ENCODE measurements at places on chromosomes 2 and 18.

DNA sequence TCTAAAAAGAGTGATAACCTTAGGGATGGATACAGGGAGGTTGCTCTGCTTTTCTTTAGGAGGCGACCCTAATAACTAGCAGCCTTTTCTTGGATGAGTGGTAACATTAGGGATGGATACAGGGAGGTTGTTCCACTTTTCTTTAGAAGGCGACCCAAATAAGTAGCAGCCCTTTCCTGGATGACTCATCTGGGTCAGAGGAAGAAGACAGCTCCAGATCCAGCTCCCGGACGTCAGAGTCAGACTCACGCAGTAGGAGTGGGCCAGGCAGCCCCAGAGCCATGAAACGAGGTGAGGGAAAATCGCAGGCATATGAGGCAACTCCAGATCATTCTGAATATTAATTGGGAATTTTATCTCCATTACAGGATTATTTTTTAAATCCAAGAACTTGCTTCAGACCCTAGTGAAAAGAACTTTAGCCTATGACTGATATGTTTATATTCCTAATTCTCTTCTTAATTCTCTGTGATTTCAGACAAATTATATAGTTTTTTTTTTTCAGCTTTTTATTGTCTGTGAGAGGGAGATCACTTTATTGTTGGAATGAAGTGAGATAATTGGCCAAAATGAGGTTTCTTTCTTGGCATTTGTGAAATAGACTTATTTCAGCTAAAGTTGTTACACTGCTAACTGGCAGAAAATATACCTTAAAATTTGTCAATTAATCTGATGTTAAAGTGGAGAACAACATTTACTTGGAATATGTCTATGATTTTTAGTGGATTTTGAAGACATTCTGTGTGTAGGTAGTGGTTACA, 31.2 kb upstream of the C1GALT1C1L start:
- DNase-seq: no peak

DNA sequence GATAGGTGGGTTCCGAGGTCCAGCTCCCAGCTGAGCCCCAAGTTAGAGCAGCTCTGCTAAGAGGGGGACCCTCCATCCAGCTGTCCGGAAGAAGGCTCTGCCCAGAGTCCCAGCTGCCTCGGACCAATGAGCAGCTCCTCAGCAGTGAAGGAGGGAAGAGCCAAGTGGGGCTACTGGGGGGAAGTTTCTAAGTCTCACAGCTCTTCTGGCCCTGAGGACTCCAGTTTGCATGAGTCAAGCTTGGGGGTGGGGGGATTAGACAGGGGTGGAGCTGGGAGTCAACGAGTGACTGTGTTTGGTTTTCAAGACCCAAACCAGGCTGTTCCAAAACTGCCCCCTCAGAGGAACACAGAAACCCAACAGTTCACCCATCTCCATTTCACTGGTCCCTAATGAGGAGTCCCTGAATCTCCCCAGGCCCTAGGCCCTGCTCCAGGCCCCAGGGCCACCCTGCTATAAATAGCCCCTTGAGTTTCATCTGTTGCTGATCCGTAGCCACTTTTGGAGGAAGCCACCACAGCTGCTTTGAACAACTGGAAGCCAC, 100.9 kb downstream of the TNS1 start:
- no peak for DNase-seq

GRCh38 chr2:213166109-213166508, 14.7 kb upstream of the IKZF2 start:
- no peak for DNase-seq

DNA sequence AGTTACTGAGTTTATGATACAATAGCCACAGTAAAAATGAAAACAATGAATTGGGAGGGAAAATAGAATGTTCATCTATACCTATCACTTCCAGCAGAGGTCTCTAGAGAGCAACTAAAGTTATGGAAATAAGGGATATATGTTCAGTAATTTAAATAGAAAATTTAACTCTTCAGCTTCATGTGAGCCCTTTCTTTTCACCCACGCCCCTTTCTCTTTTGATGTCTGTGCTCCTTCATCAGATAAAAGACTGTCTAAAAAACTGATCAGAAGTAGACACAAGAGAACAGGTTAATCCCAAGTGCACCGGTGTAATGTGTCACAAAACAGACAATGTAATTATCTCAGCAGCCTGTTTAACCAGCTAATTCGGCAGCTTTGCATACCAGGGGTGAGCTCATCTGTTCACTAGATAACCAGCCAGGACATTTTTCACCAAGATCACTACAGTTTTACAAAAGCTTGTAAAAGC, 238.5 kb upstream of the ERBB4 start:
- no peak for DNase-seq

DNA sequence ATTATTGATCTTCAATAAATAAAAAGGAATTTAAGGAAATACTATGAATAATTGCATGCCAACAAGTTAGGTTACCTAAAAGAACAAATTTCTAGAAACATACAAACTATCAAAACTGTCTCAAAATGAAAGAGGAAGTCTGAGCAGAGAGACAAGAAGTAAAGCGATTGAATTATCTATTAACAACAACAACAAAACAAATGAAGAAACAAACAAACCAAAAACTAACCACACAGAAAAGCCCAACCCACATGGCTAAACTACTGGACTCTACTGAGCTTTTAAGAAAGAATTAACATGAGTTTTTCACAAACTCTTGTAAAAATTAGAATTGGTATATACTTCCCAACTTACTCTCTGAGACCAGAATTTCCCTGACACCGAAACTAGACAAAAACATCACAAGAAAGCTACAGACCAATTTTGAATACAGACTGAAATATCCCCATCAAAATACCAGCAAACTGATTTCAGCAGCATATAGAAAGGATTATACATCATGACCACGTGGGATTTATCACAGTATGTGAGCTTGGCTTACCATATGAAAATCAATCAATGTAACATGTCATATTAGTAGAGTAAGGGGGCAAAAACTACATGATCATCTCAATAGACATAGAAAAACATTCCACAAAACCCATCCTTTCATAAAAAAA, 16.6 kb upstream of the GALNT1 start:
- no peak for DNase-seq

GRCh38 chr2:200698217-200698616, 112.4 kb downstream of the AOX1 start:
- DNase-seq: no peak

DNA sequence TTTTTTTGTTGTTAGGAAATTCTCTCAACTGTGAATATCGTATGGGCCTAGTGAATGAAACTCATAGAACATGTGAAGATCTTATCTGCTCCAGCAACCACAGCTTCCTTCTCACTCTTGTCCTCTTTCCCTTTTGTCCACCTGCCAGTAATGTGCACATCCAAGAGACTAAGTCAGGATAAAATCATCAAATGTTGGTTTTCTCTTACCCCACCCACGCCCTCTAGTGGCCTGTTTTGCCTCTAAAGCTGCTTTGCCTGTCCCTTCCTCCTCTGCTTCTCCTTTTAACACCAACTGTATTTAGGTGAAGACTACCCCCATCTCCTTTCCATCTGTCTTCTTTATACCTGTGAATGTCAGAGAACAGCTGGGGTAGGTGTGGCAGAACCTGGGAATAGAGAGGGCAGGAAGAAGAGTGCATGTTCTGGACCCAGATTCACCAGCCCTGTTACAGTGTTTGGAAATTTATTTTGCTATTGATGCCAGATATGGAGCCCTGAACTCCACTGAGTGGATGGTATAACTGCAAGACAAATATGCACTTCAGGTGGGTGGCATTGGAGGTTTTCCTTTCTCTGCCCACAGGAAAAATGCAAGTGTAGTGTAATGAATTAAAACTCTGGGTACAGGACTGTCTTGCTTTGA, 8.4 kb upstream of the MGAT5 start:
- peak; percentile 38 for DNase-seq

DNA sequence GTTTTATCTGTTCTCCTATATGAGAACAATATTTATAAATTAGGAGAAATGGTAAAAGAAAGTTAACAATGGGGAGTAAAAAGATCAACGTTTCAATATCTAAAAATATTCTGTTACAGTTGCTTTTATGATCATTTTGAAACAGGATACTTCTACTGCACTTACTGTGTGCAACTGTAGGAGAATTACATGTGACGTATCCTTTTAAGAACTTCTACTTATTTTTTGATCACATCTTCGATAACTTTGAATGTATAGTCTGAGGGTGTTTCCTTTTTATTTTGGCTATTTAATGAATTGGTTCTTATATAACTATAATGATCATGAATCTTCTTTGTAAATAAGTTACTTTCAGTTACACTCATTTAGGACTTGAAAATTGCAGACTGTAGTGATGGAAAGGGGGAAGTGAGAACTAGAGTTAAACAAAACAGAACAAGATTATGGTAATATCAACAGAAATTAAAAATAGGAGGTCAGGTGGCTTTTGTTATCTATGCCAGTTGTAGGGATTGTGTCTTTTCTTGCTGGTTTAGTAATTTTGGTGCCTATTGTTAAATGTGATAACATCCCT, 109.9 kb downstream of the MSTN start:
- DNase-seq: no peak

DNA sequence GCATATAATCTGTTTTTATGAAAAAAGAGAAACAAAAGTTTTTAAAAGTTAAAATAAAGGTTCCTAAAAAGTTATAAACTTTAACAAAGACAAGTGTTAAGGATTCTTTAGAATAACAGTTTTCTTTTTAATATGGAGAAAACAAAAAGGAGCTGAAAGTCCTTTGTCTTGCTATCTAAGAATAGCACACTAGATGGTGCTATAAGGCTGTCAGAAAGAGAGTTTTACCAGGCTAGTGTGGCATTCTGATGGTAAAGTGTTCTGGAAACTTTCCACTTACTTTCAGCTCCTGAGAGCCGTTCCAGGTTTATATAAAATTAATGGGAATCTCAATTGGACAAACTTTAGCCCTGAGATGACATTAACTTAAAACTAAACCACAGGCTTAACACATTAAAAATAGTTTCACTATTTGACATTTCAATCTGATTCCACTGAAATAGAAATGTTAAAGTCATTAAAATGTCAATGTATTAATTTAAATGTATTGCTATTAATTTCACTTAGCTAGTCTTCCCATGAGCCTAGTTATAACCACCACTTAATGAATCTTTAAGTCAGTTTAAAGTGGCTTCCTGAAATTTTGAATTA, 3.7 kb downstream of the FBXO48 start:
- no peak for DNase-seq

GRCh38 chr2:142581491-142581890, 296.0 kb upstream of the KYNU start:
- no peak for DNase-seq

DNA sequence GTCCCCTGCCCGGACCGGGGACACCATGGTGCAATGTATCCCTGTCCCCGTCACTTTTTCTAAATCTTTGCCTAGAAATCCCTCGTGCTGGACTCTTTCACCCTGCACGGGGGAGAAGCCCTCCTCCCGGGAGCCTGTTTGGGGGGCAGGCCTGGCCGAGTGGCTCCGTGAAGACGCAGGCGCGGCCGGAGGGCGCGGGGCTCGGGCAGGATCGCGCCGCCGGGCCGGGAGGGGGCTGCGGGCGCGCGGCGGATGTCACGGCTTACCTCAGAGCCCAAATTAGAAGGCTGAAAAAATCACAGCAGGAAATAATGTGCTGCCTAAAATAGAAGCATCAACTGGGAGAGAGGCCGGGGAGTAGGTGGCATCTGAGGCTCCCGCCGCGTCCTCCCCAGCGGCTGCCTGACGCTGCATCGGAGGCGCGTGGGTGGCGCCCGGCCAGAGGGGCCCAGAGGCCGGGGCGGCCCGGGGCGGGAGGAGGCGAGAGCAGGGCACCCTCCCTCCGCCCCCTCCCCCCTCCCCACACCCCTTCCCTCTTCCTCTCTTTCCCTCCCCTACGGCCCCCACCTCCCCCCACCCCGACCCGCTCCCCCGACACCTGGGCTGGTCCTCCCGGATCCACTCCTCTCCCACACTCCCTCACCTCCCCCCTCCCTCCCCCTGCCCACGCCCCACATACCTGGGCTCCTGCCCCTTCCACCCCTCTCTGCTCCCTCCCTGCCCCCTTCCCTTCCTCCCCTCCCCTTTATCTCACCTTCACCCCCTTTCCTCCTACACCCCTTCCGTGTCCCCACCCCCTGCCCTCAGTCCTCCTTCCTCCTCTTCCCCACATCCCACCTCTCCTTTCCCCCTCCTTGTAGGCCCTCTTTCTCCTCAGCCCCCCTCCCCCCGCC, 51.9 kb downstream of the SLC4A1AP start:
- no peak for DNase-seq

DNA sequence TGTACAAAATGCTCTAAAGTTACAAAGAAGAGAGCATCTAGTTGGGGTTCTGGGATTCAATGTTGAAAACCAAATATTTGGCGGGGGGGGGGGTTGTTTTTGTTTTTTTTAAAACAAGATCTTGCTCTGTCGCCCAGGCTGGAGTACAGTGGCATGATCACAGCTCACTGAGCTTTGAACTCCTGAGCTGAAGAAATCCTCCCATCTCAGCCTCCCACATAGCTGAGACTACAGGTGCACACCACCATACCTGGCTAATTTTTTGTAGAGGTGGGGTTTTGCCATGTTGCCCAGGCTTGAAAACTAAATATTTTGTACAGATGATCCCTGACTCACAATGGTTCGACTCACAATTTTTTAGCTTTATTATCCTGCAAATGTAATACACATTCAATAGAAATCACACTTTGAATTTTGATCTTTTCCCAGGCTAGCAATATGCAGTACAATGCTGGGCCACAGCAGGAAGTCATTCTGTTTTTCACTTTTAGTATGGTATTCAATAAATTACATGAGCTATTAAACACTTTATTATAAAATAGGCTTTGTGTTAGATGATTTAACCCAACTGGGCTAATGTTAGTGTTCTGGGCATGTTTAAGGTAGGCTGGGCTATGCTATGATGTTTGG, 7.6 kb downstream of the BARD1 start:
- DNase-seq: no peak

GRCh38 chr2:181399027-181399426, 58.2 kb upstream of the ITGA4 start:
- no peak for DNase-seq

GRCh38 chr18:23138471-23138870, 3.2 kb downstream of the CABLES1 start:
- no peak for DNase-seq

DNA sequence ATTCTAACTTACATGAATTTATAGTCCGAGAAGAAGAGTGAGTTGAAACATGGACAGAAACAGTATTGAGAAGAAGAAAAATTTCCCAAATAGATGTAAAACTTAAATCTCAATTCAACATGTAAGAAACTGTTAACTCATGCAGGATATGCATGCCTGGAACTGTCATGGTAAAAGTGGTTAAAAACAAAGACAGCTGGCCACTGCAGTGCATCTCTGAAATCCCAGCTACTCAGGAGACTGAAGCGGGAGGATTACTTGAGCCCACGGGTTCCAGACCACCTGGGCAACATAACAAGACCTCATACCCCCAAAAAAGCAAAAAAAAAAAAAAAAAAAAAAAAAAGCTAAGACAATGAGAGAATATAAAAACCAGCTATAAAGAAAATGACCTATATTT, 93.0 kb upstream of the TTC27 start:
- no peak for DNase-seq

DNA sequence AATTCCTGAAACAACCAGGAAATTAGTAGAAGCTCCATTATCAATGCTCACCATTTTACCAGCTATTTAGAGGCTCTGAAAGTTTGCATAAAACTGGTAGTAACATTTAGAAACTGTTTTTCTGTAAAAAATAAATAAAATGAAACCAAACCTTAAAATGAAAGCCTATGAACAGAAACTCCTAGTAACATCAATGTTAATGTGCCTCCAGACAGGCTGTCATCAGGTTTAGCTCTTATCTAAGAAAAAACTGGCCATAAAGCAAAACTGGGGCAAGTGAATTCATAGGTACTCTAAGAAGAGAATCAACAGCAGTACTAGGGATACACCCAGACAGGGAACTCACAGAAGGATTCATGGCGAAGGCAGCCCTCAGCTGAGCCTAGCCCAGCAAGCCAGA, 8.0 kb downstream of the E2F6 start:
- DNase-seq: no peak

- DNase-seq: no peak
Observed at GRCh38 chr18:11884396-11885030, 23.6 kb downstream of the MPPE1 start.

Measured in stimulated activated CD8-positive, alpha-beta memory T cell treated with anti-CD3 and anti-CD28 coated beads, Interleukin-7, amount 100 ng/mL, for 1 hour (primary cell).